ENCODE measurements at places on chromosomes 3 and 15. TPM values are rescaled to one million over a fixed set of nuclear protein-coding genes. Genes with fewer than 3 reads are reported as not detected.

GRCh38 chr3:134359121-134360010, 14.9 kb downstream of the AMOTL2 start:
- DNase-seq, result no peak

GRCh38 chr15:79826800-79827199, 70.0 kb downstream of the MTHFS start:
- no peak for DNase-seq

GRCh38 chr3:174333640-174334039, 525.5 kb upstream of the NAALADL2 start:
- DNase-seq, result no peak

- DNase-seq, result no peak
Measured at GRCh38 chr15:99143655-99144610, 39.1 kb downstream of the SYNM start.

GRCh38 chr3:62562596-62562995, 189.2 kb upstream of the FEZF2 start:
- DNase-seq, result no peak

The KNG1 gene
- polyA plus RNA-seq, result not detected
